IPS DF 6.9 (cell line): ENCODE measurements at places on chromosomes 1 and 21.

GRCh38 chr1:235650341-235651169 lies 971 bp upstream of the GNG4 start:
- DNase-seq, result no peak

DNA sequence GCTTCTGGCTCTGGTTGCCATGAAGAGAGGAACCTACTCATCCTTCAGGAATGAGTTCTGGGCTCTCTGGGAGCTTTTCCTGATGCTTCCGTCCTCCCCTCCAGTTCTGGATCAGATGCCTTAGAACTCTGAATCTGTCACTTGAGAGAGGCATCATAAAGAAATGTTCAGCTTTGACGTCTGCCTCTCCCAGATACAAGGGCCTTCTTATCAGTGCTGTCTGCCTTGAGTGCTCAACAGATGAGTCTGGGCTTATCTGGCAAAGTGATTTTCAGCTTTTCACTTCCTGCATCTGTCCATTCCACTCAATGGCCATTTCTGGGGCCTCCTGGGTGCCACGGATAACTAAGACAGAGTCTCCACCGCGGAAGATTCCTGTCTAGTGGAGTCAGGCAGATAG lies 12.3 kb upstream of the OTUD3 start:
- DNase-seq, result no peak

- DNase-seq, result no peak
Measured at GRCh38 chr1:37845786-37846185, 13.6 kb downstream of the MTF1 start.

DNA sequence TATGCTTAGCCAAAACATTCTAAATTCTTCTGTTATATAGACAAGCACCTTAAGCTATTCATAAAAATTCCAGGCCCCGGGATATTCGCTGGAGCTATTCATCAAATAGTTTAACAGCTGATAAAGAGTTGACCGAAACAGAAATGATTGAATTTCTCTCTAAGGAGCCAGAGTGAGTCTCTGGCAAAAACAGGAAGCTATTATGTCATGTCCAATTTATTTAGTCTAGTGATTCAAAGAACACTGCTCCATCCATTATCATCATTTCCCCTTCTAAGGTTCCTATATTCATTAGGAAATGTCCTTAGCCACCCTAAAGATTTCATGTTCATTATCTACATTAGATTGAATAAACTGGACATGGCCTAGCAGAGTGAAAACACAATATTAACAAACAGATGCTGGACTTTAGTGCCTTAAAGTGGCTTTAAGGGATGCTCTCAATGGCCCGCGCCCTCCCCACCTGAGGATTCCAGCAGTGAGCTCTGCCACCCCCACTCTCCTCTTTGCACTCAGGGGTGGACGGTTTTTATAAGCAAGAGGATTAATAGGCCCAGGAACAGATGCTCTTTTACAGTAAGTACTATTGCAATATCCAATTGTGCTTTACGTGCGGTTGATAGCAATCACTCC lies 122.1 kb upstream of the RGS1 start:
- no peak for DNase-seq

DNA sequence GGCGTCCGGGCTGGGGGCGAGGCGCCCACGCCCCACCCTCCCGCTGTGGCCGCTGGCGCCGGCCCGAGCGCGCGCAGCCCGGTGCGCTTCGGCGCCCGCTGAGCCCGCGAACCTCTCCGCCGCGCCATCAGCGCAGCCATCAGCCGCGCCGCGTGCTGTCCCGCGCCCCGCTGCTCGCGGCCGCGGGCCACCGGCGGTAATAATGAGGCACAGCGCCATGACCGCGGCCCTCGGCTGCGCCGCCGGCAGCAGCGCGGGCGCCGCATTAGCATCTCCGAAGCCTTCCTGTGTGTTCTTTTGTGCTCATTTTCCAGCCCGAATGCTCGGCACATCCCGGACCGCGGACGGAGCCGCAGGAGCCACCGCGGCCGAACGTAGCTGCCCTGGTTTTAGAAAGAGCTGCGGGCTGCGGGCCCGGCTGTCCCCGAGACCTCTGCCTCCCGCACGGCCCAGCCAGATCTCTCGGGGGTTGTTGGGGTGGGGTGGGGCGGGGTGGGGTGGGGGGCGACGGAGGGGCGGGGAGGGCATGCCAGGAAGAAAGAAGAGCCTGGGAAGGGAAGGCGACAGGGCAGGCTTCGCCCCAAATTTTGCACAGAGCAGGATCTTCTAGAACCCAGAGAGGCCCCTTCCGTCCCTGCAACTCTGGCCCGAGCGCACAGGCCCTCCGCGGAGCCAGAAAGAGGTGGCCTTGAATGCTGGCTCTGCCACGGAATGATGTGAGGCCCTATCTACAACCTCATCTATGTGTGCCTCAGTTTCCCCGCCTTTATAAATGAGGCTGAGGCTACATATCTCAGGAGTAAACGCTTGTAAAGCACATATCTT lies 55.3 kb downstream of the RRAGC start:
- no peak for DNase-seq

DNA sequence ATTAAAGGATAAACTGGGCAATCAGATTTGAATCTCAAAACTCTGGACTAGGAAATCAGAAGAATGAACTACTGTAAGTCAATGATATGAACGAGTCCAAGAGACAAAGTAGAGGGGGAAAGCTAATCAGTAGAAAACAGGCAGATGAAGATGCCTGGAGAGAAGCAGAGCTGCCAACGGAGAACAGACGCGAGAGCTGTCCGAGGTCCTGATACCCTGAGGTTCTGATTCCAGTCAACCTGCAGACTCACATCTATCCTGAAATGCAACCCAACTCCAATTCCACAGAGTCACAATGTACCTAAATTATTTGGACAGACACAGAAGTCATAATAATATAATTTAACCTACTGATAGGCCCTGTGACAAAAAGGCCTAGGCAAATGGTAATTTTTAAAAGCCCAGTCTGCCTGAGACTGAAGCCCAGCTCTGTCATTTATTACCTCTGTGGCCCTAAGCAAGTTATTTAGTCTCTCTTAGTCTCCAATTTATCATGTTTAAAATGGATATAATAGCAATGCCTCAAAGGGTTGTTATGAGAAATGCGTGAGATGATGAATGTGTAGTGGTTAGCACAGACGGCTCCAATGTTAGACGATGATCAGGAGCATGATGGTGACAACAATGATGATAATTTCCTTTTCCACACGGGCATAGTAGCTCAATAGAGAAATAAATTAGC lies 33.4 kb downstream of the RGS7 start:
- peak; percentile 52 for DNase-seq

- no peak for DNase-seq
Measured at GRCh38 chr1:33248244-33248643, 8.0 kb upstream of the ZNF362 start.

- no peak for DNase-seq
Measured at GRCh38 chr1:38640371-38640770, 219.2 kb downstream of the RRAGC start.

DNA sequence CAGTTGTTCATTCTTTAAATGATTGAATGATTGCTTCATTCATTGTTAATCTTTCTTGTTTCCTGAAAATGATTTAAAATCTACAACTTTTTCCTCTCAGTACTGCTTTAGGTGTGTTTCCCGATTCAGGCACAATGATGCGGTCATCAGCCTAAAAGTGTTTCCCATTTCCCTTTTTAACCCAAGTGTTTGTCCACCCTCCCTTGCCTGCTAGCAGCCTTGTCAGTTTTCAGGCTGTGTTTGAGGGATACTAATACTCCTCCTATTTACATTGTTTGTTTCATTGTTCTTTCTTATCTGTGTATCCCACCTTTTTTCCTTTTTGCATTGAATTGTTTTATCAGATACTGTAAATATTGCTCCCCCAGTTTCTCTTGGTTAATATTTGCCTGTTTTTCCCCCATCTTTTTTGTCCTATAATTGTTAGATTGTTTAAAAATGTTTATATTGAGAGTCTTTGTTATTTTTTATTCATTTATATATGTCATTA lies 131.1 kb downstream of the KIAA0319L start:
- DNase-seq, result no peak

DNA sequence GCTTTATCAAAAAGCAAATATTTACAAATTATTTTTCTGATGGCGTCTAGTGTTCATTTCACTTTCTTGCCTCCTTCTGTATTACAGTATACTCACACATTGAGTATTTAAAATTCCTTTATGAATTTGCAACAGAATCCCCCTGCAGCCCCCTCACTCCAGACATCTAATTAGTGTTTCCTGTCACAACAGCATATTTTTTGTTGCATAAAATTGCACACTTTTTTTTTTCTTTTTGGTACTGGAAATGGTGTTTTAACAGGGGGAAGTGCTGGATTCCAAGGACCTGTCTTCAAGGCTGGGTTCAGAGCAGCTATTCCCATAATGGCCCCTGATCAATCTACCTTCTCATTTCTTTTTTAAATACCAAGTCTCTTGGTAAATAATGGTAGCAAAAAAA lies 184.3 kb upstream of the HMCN1 start:
- no peak for DNase-seq

GRCh38 chr1:190975827-190976226 lies 498.2 kb upstream of the BRINP3 start:
- no peak for DNase-seq

DNA sequence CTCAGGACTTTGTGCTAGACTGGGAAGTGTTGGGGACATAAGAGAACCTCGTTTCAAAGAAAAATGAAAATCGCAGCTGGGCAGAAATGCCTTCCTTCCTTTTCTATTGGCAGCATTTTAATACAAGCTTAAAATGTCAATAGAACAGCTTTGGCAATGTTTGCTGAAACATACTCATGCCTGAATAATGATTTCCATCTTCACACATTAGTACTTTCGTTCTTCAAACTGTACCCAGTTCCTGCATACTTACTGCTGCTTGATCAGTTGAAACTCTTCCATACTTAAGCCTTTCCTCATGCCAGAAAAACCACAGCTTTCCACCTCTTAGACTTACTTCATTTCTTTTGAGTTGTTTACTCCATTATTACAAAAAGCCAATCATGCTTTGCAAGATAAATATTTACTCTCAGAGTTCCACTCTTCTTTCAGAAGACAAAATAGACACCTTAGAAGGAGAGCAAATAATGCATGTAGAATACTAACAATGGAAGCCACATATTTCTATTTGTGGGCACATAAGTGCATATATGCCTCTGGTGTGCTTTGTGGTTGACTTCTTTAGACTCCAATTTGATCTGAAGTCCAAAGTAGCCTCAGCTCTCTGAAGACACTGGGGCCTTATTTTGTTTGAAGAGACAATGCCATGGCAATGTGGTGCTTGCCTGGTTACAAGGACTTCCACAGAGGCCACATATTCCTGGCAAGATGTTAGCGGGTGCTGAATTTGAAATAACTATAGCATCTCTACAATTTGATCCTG lies 22.7 kb upstream of the CD55 start:
- DNase-seq, result no peak

DNA sequence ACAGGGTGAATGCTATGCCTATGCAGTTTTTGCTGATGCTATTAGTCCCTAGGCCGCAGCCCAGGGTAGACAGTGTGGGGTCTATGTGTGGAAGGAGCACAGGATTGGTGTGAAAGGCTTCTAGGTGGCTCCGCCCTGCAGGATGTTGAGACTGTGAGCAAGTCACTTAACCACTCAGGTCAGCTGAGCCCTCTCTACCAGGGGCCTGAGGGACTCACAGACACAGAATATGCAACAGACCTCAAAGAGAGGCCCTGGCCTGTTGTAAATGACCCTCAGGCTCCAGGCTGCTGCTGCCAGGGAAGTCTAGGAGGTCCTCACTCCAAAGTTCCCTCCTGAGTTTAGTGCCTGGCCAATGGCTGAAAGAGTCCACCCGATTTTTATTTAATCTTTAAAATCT lies 11.0 kb downstream of the NHLH2 start:
- DNase-seq, result no peak

DNA sequence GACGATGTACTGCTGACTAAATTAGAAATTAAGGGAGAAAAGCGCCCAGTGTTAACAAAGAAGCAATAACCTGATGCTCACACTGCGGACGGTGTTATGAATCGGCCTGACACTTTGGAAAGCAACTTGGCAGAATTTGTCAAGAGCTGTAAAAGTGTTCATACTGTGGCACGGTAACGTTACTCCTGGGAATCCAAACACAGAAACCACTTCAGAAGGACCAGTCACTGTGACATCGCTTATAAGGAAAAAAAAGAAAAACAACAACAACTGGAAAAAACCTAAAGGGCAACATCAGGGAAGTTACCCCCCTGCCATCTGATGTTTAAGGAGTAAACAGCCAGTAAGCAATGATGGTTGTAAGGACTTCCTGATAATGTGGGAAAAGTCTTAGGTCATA lies 27.7 kb downstream of the CAPZB start:
- DNase-seq, result no peak

DNA sequence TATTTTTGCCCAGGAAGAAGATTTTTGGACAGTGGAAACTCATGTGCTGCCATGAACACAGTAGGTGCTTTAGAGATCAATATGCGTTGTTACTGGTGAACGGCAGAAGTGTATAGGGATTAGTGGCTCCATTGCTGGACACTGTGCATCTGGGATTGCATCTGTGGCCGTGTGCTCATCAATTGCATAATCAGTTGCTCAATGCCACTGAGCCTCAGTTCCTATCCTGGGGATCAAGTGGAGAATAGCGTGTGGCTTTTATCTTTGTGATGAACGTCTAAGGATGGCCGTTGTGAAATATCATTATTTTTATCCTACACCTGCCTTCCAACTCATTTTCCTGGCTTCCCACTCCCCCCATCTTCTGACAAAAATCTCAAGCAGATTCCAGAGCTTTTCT lies 5.4 kb downstream of the TNN start:
- DNase-seq, result no peak

DNA sequence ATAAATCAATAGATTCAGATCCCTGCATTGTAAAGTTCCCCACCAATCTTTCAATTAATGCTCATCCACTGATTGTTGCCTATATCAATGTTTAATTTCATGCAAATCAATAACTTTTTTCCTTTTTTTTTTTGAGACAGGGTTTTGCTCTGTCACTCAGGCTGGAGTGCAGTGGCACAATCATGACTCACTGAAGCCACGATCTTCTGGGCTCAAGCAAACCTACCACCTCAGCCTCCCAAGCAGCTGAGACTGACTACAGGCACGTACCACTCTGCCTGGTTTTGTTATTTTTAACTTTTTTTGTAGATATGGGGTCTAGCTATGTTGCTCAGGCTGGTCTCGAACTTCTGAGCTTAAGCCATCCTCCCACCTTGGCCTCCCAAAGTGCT lies 25.7 kb downstream of the DIO1 start:
- DNase-seq, result no peak

GRCh38 chr21:45410151-45410864 lies 5.3 kb downstream of the COL18A1 start:
- no peak for DNase-seq

GRCh38 chr1:227006226-227006796 lies 66.2 kb downstream of the COQ8A start:
- no peak for DNase-seq

DNA sequence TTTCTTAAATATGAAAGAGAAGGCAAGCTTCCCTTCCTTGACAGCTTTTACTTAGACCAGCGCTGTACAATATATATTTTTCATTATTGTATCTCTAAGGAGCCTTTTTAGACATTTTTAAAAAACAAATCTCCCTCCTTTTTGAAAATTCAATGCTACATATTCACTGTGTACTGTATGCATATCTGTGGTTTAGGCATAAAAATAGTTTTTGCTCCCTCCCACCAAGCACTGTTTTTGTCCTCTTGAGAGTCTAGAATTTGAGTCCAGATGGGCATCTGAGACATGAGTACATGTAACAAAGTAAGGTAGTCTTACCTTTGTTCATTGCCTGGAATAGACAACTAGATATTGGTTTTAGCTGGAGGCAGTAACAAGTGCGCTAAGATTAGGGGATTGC lies 488.5 kb upstream of the RUNX1 start:
- no peak for DNase-seq
